ENCODE measurements at places on chromosomes 11 and 22.

- no peak for DNase-seq
Measured at GRCh38 chr22:45960477-45961386, 16.2 kb downstream of the WNT7B start.

- no peak for DNase-seq
Measured at GRCh38 chr11:4482445-4482844, at the start of gene OR52K1. TSS of gene OR52K1 (plus strand) at chr11:4482646. CDS start at chr11:4488901, 6,255 bp downstream.

DNA sequence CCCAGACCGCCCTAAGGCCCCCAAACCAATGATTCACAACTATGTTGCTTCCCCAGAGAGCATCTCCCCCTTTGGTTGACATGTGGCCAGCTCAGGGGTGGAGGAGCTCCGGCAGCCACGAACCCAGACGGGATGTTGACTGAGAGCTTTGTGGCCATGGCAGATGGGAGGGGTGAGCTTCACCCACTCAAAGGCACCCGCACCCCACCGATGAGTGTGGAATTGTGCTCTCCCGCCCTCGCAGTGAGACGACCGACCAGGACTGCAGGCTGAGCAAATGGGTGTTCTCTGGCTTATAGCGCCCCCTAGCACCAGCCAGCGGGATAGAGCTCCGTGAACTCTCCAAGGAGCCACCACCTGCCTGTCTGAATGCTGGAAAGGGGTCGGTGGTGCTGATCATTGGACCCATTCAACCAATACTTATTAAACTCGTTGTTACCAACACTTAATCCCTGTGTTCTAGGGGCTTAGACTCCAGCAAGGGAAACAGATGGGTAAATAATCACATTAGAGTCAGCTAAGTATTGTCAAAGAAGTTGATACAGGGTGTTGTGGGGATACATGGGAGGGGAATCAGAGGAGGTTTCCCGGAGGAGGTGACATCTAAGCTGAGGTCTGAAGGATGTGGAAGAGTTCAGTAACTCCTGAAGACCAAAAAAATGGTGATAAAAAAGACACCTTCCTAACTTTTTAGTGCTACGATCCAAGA lies 4.5 kb upstream of the TIMP3 start:
- no peak for DNase-seq

DNA sequence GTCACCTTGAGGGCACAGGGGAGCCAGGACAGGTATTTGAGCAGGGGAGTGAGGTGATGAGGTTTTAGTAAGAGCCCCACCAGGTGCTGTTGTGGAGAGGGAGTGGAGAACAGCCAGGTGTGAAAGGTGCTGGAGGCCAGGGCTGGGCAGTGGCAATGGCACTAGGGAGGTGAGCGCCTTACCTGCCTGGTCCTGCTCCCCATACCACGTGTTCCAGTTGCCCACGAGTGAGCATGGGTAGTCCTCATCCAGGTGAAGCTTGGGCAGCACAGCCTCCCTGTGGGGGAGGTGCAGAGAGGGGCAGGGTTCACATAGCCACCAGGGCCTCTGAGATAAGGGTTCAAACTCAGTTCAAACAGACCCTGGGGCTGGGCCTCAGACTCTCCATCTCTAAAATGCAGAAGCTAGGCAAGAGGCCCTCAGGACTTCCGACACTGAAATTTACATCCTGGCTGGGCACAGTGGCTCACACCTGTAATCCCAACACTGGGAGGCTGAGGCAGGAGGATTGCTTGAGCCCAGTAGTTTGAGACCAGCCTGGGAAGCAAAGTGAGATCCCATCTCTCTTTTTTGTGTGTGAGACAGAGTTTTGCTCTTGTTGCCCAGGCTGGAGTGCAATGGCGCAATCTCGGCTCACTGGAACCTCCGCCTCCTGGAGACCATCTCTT lies 11.8 kb downstream of the NIPSNAP1 start:
- DNase-seq, result no peak

- DNase-seq, result no peak
Measured at GRCh38 chr22:45832180-45832579, 144.8 kb downstream of the WNT7B start.

GRCh38 chr22:30894371-30894740 lies 74.2 kb downstream of the MORC2 start:
- no peak for DNase-seq

- no peak for DNase-seq
Measured at GRCh38 chr22:37733625-37734401, 37.0 kb downstream of the TRIOBP start.

DNA sequence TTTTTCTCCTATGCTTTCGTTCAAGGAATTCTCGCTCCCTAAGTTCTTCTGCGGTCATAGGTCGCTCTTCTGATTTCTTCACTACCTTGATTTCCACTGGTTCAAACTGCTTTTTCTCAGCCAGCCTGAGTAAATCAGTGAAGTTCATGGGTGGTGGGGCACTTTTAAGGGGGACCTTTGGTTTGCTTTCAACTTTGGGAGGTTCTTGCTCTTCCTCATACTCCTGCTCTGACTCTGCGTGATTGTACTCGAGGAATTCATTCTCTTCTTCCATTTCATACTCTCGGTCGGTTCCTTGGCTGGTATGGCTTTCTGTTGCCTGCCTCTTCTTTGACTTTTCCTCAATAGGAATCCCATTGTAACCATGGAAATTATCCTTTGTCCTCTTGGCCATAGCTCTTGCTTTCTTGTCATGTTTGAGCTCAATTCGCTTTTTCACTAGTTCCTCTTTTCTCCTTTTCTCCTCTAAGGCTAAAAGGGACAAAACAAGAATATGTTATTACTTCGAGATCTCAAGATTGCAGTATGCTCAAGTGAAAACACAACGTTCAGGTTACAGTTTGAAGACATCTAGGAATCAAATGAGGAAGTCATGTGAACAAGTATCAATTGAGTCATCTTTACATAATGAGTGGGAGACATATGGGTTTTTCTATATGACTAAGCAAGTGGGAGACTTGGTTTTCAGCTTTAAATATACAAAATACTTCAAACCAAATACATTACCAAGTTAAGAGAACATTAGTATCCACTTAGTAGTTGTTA lies 16.2 kb downstream of the MISFA start:
- no peak for DNase-seq

- no peak for DNase-seq
Measured at GRCh38 chr22:37044634-37045625, 6.6 kb upstream of the KCTD17 start.

GRCh38 chr11:3124821-3125220 lies 40.3 kb downstream of the OSBPL5 start:
- DNase-seq, result no peak

DNA sequence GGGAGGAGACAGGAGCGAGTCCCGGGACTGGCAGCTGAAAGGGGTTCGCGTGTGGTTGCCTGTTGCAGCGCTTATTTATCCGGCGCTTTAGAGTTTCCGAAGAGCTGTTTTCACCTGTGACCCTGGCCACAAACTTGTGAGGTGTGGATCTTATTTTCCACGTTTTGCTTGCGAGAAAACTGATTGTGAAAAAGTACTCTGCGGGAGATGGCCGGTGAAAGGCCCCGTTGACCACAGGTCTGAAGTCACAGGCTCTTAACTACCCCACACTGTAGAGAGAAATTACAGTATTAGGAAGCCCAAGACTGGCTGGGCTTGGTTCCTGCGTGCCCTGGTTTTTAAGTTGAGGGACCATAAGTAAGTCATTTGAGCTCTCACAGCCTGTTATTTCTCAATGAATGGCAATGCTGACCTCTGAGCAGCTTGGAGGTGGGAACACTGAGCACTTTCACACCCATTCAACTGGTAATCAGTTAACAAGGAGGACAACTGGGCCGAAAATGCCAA lies 379 bp upstream of the RAB38 start:
- no peak for DNase-seq

DNA sequence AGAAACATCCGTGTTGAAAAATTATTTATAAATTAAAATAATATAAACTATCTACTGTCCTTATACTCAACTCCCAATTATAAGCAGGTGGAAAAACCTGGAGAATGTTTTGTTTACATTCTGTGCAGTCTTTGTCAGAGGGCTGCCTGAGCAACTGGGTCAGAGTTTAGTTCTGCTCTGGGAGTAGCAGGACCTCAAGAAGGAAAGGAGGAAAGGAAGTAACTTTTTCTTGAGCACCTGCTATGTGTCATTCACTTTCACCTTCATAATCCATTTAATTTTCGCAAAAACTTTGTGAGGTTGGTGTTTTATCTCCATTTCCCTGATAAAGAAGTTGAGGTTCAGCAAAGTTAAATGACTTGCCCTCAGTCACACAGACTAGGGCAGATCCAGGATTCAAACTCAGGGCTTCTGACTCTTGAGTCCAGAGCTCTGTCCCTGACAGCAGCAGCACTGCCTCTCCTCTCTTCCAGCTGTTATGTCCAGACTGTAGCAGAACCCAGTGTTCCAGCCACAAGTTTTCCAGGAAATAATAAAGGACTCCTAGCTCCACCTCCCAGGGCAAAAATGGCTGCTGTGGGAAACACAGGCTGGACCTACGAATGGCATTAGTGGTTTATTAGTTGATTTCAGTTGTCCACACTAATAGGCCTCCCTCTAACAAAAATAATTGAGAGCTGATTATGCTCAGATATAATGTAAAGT lies 6.4 kb downstream of the CD3E start:
- no peak for DNase-seq

- no peak for DNase-seq
Measured at GRCh38 chr11:92099183-92099582, 125.4 kb upstream of the FAT3 start.

DNA sequence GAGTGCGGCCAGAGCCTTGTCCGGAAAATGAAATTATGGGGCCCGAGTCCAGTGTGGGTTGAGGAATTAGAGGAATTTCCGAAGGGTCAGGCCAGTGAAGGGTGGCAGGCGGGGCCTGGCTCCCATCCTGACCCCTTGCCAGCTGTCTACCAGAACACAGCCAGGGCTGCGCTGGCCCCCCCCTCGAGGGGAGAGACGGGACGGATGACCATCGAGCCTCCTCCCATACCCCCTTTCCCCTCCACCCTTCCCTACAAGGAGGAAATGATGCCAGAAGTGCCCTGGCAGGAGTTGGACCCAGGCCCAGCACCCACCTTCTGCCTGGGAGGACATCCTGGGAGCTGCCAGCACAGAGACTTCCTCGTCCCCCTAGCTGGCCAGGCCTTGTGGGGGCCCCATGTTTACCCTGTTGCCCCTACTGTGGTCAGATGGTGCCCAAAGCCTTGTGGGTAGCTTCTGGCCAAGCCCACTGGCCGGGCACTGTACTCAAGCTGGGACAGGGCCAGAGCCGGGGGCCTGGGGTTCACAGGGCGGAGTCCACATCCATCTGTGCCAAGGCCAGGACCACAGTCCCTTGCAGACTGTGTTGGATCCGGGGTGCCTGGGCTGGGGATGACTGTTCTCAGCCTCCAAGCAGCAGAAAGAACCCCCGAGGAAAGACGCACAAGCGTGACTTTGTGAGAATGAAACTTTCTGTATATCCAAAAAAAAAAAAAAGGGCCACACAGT lies 20.8 kb downstream of the ARVCF start:
- DNase-seq, result no peak

- no peak for DNase-seq
Measured at GRCh38 chr11:106186630-106187029, 109.2 kb downstream of the AASDHPPT start.

DNA sequence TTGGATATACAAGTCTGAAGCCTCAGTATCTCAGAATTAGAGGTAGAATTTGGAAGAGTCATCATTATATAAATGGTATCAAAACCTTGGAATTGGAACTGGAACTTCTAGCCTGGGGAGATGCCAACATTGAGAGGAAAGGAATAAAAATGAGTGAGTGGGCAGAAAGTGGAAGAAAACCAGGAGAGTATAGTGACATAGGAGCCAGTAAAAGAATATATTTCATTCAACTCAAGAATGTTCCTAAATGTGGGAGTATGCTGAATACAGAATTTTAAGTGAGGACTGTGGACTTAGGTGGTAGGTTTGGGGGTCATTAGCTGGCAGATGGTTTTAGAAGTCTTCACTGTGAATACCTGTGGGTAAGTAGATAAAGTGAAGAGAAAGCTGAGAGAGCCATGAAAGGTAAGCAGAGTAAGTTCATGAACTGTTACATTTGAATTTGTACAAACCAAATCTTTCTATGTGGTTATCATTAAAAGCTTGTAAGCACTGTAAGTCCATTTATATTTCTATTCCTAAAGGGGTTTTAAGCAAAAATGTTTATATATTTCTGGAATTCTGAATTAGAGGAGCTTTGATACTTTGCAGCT lies 60.2 kb downstream of the PDHX start:
- DNase-seq, result no peak

- no peak for DNase-seq
Measured at GRCh38 chr11:96484361-96484760, 94.5 kb downstream of the JRKL start.

GRCh38 chr11:128775468-128775867 lies 81.6 kb downstream of the FLI1 start:
- DNase-seq, result no peak

- DNase-seq, result no peak
Measured at GRCh38 chr11:34300926-34301295, 56.9 kb downstream of the ABTB2 start.

DNA sequence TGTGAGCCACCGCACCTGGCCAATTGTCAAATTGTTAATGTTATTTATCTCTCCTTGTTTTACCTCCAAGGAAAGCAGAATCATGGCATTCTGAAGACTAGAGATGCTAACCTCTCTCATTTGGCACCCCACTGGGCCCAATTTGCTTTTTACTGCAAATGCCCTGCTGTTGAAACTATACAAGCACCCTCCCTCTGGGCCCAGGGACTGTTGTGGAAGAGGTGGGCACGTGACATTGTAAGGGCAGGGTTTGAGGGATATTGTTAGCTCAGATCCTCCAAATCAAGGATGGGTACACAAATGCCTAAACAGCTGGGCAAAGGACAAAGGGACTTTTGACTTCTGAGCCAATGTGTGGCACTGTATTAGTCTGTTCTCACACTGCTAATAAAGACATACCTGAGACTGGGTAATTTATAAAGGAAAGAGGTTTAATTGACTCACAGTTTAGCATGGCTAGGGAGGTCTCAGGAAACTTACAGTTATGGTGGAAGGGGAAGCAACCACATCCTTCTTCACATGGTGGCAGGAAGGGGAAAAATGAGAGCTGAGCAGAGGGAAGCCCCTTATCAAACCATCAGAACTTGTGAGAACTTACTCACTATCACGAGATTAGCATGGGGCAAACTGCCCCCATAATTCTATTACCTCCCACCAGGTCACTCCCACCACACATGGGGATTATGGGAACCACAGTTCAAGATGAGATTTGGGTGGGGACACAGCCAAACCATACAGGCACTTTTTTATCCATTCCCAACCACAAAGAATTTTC lies 6.5 kb upstream of the ALDH3B2 start:
- DNase-seq, result no peak

- DNase-seq, result no peak
Measured at GRCh38 chr11:129852125-129852740, 36.6 kb downstream of the TMEM45B start.

GRCh38 chr11:122023614-122024250 lies 92.3 kb downstream of the BLID start:
- no peak for DNase-seq

GRCh38 chr11:64186492-64187165 lies 658 bp downstream of the STIP1 start:
- no peak for DNase-seq

- no peak for DNase-seq
Measured at GRCh38 chr11:110235966-110236365, 60.4 kb downstream of the RDX start.

GRCh38 chr11:35162745-35163144 lies 23.8 kb downstream of the CD44 start:
- no peak for DNase-seq

GRCh38 chr11:130694488-130695045 lies 221.7 kb downstream of the SNX19 start:
- DNase-seq, result no peak

- DNase-seq, result no peak
Measured at GRCh38 chr22:46947516-46948257, 185.2 kb downstream of the TBC1D22A start.

All from SHP77 treated with DMSO at 0.1 percent for 48 hours (cell line).